ENCODE measurements at places on chromosomes 6 and 20.

DNA sequence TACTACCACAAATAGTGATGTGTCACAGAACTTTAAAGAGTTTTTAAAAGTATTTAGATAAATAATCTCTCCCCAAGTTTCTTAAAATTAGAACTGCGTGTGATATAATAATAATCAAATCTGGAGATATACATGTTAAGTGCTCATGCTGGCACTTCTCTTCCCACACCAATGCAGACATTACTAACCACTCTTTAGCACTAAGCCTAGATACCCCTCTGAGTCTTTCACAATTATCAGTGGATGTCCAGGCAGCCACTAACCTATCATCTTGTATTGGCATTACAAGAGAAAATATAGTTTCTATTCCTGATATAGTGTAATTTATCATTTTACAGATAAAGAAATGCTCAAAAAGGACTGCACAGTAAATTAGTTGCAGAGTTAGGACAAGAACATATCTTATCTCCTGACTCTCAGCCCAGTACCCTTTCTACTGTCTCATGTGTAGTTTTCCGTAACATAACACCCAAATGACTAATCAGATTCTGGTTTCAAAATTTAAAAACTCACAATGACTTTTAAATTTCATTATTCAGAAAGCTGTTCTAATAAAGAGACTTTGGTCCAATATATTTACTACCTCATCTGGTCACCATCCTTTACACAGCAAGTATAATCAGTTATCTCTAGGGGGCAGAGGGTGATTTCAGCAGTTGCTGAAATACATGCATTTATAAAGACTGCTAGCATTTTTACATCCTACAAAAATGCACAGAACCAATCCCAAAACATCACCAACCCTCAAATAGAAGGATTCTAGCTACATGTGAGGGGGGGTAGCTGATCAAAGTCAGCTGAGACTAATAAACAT is 215.5 kb upstream of the MCHR2 start:
- DNase-seq: no peak

- DNase-seq: no peak
These were observed 148.5 kb upstream of the PDE7B start for GRCh38 chr6:135703007-135703406.

GRCh38 chr6:4799912-4800311 is 23.7 kb downstream of the CDYL start:
- no peak for DNase-seq

DNA sequence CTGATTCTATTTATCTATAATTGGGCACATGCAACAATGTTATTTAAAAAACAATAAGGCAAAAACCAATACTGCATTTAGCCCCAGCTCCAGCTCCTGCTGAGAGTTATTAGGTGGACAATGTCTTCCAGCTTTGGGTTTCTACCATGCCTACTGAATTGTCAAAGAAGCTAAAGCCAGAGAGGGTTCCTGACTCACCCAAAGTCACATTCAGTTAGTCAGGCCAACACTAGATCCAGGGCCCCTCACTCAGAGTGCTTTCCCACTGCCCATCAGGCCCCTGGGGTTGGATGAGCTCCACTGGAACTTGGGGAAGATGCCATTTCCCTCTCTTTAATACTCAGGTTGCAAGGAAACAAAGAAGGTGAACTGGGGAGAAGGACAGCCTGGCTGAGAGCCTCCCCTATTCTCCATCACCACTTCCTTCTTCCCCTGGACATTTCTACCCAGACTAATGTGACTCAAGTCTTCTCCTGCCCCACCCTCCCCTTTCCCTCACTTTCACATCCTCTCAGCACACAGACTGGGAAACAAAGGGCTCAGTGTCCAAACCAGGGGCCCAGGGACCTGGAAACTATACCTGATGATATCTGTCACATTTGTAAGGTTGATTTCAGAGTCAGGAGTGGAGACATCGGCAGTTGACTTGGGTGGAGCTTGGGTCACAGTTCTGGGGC is 6.0 kb downstream of the TREM1 start:
- DNase-seq: no peak

DNA sequence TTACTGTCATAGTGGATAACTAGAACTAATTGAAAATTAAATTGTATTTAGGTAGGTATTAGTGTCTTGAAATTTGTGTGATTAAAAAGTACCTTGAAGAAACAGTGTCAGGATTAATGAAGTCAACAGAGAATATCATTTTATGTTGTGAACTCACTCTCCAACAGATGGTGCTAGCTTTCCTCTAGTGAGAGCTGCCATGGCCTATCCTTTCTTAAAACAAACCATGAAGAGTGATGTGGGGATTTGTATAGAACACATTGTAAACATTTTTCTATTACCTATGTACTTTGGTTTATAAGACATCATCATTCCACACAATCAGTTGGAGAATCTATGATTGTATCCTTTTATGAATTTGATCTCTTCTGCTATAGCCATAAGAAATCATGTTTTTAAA is 4.8 kb upstream of the SRSF12 start:
- peak; percentile 32 for DNase-seq

GRCh38 chr6:89596056-89596455 is 42.5 kb downstream of the LYRM2 start:
- no peak for DNase-seq

DNA sequence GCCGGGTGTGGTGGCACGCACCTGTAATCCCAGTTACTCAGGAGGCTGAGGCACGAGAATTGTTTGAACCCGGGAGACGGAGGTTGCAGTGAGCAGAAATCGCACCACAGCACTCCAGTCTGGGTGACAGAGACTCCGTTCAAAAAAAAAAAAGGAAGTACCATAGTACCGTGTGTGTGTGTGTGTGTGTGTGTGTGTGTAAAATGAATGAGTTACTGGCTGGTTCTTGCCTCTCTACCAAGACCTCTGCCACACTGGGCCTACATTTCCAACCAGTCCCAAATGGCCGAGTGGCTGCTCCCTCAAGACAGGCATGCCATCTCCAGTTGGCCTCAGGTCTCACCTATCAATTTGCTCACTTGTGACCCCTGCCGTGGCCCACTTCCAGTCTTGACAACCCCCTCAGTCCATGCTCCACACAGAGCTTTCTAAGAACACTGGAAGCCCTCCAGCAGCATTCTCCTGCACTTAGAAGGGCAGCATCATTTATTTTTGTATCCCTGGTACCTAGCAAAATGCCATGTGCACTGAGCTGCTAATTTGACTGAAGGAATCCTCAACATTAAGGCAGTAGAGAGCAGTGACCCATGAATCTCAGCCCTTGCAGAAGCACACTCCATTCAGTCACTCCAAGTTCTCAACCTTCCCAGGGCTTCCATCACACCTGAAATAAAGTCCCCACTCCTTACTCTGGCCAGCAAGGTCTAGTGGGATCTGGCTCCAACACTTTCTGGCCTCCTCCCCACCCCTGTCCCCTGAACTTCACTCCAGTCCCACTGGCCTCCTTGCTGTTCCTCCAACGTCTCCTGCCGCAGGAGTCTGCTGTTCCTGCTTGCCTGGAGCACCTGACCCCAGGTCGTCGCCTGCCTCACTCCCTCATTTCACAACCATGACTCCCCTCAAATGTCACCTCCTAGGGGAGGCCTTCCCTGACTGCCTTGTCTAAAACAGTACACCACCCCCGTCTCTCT is 29.9 kb downstream of the COX4I2 start:
- DNase-seq: no peak

DNA sequence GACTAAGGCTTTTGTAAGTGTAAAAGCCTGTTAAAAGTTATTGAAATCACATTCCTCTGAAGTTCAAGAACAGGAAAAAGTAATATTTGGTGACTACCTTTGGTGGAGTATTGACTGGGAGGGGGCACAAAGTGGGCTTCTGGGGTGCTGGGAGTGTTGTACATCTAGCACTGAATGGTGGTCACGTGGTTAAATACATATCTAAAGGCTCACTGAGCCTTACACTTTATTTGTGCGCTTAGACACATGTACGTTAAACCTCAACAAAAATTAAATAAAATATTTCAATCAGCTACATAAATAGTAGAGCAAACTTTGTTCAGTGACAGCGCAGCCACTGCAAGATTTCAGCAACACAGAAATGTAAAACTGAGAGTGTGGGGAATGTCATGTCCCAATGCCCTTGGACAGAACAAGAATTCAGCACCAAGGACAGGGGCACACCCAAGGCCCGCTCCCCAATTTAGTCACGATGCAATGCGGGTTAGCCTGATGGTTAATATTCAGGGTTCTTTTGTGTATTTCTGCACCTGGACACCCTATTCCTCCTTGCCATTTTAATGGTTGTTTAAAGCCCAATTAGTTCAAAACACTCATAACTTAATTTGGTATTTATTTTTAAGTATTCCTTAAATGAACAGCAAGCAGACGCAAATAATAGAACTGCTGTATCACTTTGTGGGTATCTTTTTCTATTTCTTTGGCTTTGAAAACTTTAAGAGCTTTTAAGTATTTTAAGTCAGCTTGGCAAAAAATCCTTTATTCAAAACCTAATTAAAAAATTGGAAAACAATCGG is 37.4 kb downstream of the ANGPT4 start:
- no peak for DNase-seq

GRCh38 chr6:98833057-98833306 is 1.4 kb upstream of the POU3F2 start:
- DNase-seq: no peak

DNA sequence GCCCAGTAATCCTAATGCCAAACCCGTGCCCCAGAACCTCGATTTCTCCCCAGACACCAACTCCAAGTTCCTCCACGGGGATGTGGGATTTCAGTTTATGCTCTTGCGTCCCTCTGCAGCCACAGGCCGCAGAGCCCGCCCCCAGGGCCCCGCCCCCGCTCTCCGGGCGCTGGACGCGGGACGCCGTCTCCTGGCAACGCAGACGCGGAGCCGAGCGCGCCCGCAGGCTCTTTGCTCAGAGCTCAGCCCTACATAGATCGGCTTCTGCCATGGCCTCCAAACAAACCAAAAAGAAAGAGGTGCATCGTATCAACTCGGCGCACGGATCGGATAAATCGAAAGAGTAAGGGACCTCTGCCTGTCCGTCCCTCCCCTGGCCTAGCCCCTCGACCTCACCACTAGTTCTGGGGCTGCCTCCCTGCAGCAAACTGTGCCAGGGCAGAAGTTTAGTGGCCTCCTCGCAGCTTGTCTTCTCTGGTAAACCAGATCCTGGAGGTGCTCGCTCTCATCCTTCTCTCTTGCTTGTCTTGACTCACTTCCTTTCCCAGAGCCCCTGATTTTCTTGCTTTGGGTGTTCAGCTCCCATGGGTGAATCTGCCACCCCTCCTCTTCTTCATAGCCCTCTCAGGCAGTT is at the start of gene ADGB:
Gene ADGB, plus strand, starts transcription at position 201 of the 634 bp plus-strand sequence. Its CDS starts 69 bp downstream, at position 270.
- no peak for DNase-seq

GRCh38 chr6:168852376-168852884 is 401.2 kb downstream of the THBS2 start:
- no peak for DNase-seq

GRCh38 chr6:57294862-57295445 is 22.5 kb upstream of the PRIM2 start:
- DNase-seq: no peak

DNA sequence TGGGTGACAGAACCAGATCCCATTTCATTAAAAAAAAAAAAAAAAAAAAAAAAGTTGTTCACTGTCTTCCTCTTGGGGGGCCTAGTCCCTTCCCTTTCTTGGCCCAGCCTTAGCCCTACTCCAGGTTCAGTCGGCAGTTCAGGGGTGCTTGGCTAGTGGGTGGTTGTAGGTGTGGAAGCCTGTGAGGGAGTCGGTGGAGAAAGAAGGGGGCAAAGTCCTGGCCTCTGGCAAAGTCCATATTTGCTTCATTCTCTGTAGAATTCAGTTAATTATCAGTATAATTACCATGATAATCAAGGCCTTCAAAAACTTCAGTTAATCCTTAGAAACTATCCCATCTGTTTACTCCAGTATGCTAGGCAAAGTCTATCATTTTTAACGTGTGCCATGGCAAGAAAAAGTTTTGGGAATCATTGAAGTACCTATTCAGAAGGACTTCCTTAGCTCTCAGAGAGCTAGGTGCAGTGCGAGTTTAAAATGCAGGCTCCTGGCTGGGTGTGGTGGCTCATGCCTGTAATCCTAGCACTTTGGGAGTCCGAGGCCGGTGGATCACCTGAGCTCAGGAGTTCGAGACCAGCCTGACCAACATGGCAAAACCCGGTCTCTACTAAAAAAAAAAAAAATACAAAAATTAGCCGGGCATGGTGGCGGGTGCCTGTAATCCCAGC is 205.7 kb upstream of the ARG1 start:
- no peak for DNase-seq

GRCh38 chr6:80003826-80004172 is 650 bp upstream of the TTK start:
- peak; percentile 58 for DNase-seq

DNA sequence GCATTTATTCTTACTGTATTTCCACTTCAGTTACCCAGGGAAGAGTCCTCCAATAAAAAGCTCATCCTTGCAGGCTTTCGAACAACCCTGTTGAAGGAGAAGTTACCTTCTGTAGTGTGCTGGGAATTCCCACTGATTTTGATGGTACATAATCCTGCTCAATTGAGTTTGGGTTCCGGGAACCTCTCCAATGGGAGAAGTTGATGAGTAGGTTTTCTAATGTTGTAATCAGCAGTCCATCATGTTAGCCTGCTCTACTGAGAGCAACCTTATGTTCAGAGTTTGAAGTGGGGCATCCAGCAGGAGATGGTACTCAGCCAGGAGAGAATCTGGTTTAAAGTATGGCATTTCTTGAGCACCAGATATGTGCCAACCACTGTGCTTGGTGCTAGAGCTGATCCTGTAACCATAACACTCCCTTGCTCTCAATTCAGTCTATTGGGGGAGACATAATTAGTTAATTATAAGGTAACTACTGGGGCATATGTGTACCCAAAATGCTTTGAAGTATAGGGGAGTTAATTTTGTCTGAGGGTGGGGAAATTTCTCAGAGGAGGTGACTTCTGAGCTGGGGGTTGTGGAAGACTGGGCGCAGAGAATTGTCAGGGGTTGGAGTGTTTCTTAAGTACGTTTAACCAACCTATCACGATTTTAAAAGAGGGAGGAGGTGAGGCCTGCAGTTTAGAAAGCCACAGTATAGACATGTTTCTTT is 2.1 kb downstream of the TOP1 start:
- no peak for DNase-seq

DNA sequence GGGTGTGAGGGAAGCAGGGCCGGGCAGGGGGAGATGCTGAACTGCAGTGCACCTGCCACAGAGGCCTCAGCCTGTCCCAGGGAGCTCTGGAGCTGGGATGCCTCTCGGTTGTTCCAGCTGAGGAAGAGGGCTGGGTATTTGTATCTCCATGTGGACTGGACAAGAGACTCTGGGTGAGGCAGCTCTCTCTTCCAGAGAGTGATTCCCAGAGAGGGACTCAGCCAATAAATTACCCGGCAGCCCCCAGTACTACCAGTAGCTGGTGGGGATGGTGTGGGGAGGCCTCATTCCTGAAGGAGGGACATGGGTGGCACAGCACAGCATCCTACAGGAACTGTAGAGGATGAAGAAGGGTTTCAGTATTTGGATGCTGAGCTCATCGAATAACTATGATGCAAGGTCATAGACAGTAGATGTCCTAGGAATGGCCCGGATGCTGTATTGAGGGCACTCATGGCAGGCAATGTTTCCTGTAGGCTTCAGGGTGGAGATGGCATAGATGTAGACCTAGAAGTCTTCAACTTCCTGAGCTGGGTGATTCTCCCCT is 1.4 kb downstream of the FGD2 start:
- no peak for DNase-seq

GRCh38 chr6:151290877-151291721 is 51.3 kb downstream of the AKAP12 start:
- DNase-seq: no peak

GRCh38 chr6:18263418-18264218 is 712 bp downstream of the DEK start:
- no peak for DNase-seq

GRCh38 chr6:2327591-2327990 is 82.2 kb upstream of the GMDS start:
- no peak for DNase-seq

GRCh38 chr6:64580346-64580745 is 944.7 kb downstream of the PHF3 start:
- DNase-seq: no peak

- no peak for DNase-seq
These were observed 164.0 kb downstream of the MRPL14 start for GRCh38 chr6:43963203-43963602.
